ENCODE measurements at places on chromosomes 4 and X. TPM values are rescaled to one million over a fixed set of nuclear protein-coding genes. Genes with fewer than 3 reads are reported as not detected.

The SLC6A8 gene
- 8.3 TPM for polyA plus RNA-seq

The PPEF1 gene
- polyA plus RNA-seq: not detected

The CDS1 gene
- 0.01 TPM for polyA plus RNA-seq

The HTATSF1 gene
- polyA plus RNA-seq: 1.1 TPM

The CXorf49 gene
- not detected for polyA plus RNA-seq

The KCNE5 gene
- polyA plus RNA-seq: 0.32 TPM

The NRK gene
- polyA plus RNA-seq: 0.31 TPM

The GYPE gene
- polyA plus RNA-seq: 1.4 TPM

The KLHL34 gene
- polyA plus RNA-seq: not detected

The CSAG1 gene
- not detected for polyA plus RNA-seq

The SUPT20HL1 gene
- not detected for polyA plus RNA-seq

The COL25A1 gene
- 0.09 TPM for polyA plus RNA-seq

The BBS12 gene
- polyA plus RNA-seq: 3.3 TPM

The DACH2 gene
- polyA plus RNA-seq: not detected

The C1QTNF7 gene
- 0.06 TPM for polyA plus RNA-seq

The TIMM17B gene
- 68.4 TPM for polyA plus RNA-seq

The IL13RA2 gene
- 0.99 TPM for polyA plus RNA-seq

The CORIN gene
- 19.3 TPM for polyA plus RNA-seq

The FGF13 gene
- not detected for polyA plus RNA-seq

The SERPINA7 gene
- not detected for polyA plus RNA-seq

The SLC9B2 gene
- polyA plus RNA-seq: 12.6 TPM
